Inflammatory macrophage (primary cell): ENCODE measurements at places on chromosomes 3 and 15.

DNA sequence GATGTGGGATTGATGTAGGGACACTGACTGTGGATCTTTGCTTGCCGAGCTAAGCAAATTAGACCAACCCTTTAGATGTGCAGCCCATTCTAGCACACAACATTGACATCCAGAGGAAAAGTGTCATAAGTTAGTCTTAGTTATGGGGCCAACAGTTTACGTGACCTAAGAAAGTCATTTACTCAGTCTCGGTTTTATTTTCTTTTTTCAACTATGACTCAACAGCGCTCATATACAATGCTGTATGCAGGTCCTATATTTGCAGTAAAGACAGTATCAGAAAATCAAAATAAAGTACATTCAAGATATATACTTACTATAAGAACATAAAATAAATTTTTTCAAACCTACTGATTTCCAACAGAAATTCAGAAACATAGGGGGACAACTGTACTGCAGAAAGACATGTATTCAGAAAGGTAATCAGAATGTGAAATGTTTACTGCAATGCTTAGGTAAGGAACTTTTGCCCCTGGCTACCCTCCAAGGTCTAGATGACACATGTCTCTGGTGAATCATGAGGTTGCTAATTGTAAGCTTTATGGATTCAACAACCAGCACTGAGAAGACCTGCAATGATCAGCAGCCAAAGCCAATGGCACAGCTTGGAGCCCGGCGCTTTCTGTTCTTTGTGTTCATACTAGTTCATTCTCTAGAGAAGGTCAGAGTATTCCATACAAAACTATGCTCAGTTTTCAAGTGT is 317.5 kb upstream of the CNTN6 start:
- DNase-seq: no peak

DNA sequence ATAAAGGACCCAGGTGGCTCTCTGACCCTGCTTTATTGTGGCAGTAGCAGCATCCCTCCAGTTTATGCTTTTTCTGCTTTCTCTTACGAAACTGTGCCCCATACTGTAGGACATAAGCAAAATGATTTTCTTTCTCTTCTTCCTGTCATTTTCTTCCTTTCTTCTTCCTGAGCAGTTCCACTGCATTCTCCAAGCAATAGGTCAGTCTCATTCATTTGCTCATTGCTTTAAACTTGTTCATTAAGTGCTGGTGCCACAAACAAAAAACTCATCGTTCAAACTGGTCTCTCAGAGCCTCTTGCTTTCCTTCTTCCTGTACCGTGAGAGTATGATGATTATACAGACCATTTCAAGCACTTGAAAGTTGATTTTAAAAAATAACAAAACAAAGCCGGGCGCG is 66.8 kb downstream of the PDE8A start:
- DNase-seq: no peak

- no peak for DNase-seq
Measured at GRCh38 chr3:143445118-143445517, 325.5 kb downstream of the CHST2 start.

GRCh38 chr3:173501931-173502489 is 104.5 kb downstream of the NLGN1 start:
- DNase-seq: no peak

DNA sequence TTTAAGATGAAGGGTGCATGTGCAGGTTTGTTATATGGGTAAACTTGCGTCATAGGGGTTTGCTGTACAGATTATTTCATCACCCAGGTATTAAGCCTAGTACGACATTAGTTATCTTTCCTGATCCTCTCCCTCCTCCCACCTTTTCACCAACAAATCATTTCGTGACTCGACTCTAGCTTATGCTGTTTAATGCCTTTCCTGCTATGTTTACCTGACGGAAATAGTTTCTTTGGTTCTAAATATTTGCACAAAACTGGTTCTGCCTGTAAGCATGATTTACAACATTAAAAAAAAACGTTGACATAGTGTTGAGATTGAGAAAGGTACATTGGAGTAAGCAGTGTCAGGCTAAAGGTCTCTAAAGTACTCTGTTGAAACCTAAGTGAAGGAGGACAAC is 2.4 kb downstream of the GNL3 start:
- DNase-seq: no peak

DNA sequence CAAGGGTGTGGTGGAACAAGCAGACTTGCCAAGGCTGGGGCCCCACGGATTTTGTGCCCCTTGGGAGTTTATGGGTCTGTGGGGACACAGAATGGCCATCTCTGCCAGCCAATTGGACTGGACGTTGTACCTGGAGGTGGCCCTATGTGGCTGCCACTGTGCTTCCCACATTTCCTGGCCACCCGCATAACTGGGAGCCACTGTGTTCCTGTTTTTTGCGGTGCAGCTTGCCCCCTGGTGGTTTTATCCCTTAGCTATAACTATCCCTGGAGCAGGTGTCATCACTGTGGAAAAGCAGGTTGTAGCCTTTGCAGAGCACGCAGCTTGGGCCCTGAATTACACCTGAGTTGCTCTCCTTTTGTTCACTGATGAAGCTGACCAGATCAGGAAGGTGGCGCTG is 306.3 kb downstream of the ZPLD1 start:
- DNase-seq: no peak

GRCh38 chr15:99496302-99496629 is 69.5 kb upstream of the MEF2A start:
- no peak for DNase-seq

DNA sequence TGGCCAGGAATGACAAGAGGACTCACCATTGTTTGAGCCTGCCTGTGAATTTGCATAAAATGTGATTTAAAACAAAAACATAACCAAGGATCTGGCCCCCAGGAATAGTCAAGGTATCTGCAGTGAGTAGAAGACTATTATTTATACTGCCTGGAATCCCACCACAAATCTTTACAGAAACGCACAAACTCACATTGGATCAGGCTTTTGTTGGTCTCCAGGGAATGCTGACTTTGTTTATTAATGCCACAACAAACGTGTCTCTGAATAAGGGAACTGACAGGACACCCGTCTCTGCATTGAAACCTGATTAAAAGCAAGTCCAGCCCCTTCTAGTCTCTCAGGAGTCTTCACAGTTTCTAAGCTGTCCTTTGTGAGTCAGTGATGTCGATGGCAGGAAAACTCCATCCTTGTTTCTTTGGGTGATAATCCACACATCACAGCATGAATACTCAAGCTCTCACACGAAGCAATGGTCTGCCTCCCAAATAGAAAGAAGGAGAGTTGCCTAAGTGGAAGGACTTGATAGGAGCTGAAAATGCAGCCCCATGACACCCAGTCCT is 37.7 kb downstream of the CLDN18 start:
- no peak for DNase-seq

DNA sequence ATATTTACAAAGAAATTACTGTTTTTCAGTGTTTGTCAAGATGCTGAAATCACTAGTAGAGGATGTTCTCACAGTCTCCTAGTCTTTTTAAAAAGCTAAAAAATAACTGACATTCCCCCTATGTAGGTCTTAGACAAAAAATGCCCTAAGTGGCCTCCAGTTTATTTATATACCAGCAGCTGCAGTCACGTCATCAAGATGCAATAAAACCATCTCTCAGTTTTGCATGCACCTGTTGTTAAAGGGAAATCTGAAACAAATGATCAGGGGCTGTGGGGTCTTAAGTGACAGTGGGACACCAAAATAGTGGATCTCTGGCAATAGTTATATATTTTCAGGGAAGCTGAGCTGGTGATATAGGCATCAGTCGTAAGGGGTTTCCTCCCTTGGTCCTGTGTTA is 146.5 kb upstream of the ARPP21 start:
- no peak for DNase-seq

DNA sequence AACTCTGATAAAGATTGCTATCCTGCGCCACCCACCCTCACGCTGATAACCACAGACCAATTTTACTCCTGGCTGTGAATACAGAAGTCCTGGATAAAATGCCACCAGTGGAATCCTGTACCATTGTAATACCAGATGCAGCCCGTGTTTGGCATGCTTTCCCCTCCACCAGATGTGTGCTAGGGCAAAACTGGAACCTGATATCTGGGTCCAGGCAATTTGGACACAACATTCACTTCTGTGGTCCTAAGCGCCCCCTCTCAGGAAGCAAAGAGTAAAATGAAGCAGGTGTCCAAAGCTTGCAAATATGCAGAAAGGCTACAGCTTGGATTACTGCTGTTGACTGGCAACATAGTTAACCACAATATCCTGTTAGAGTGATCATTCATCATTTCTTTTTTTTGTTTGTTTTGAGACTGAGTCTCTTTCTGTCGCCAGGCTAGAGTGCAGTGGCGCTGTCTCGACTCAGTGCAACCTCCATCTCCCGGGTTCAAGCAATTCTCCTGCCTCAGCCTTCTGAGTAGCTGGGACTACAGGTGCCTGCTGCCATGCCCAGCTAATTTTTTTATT is 32.8 kb downstream of the LOXL1 start:
- DNase-seq: no peak

GRCh38 chr3:57696801-57697321 is 4.0 kb upstream of the DENND6A start:
- peak; percentile 27 for DNase-seq

DNA sequence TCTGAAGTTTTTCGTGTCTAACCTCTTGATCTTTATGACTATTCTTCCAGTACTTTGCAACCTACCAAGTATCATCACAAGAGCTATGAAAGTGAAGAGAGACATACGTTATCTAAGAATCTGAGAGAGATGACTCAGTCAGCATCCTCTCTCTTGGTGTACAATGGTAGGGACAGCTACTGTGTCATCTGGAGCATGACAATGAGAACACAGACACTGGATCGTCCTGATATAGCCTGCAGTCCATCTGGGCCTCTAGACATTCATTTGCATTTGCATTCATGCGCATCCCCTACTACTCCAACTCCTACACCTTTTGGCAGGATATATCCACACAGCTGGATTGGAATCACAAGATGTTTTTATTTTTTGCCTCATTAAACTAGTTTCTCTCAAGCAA is 115.2 kb downstream of the PEX5L start:
- no peak for DNase-seq

GRCh38 chr15:52021128-52021671 is 2.2 kb downstream of the MAPK6 start:
- peak; percentile 89 for DNase-seq

- DNase-seq: no peak
Measured at GRCh38 chr3:175486255-175486654, 627.1 kb downstream of the NAALADL2 start.

DNA sequence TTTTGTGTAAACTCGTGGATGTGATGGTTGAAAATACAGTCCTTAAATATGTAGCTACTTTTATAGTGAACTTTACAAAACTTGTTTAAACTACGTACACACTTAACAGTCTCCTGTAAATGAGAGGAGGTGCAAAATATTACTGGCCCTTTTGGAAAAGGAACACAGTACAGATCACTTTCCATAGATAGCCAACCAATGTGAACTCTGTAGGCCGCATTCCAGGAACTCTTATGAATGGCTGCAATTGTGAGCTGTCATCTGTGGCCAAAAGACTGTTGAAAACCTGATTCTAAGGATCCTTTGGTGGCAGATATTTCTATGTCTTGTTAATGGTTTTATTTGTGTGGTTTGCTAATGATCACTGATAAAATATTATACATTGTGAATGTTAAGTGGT is 6.2 kb downstream of the TSC22D2 start:
- no peak for DNase-seq

- no peak for DNase-seq
Measured at GRCh38 chr3:191696348-191696747, 235.4 kb downstream of the PYDC2 start.

DNA sequence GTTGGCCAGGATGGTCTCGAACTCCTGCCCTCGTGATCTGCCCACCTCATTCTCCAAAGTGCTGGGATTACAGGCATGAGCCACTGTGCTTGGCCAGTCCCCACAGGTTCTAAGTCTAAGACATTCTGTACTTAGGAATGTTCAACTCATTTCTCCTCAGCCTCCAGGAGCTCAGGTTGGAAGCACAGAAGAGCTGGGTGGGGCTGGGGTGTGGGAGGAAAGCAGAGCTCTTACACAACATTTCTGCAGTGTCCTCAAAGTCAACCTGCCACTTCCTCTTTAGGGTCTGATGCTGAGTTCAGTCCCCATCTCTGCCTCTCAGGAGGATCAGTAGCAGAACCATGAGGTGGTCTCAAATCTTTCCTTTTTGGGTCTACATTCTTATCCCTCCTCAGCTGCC is 75.5 kb downstream of the MRPL46 start:
- DNase-seq: peak; percentile 36

- DNase-seq: no peak
Measured at GRCh38 chr3:16945330-16945729, 60.6 kb downstream of the PLCL2 start.

DNA sequence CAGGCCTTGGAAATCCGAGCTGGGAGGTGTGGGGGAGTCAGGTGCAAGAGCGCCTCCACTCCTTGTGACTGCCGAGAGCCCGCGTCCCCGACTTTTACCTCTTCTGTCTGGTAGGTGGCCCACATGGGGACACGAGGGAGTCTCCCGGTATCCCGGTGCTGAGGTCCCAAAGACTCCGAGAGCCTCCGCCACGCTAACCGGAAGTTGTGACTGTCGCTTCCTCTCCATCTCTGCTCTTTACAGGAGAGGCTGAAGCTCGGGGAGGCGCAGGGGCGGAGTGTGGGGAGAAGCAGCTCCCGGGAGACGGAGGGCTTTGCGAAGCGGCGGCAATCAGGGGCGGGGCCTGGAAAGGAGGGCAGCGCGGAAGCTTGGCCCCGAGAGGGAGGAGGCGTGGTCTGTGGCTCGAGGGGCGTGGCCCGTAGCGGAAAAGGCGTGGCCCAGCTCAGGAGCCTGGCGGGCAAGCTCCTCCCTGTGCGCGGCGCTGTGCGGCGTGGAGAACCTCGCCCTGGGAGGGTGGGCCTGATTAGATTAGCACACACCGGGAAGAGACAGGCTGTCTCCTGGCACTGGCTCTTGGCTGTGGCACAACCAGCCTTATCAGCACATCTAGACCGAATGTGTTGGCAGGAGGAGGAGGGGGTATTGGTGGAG is 143.9 kb downstream of the GABRB3 start:
- DNase-seq: peak; percentile 36

GRCh38 chr3:170323331-170323730 is 34.2 kb upstream of the SKIL start:
- DNase-seq: no peak

DNA sequence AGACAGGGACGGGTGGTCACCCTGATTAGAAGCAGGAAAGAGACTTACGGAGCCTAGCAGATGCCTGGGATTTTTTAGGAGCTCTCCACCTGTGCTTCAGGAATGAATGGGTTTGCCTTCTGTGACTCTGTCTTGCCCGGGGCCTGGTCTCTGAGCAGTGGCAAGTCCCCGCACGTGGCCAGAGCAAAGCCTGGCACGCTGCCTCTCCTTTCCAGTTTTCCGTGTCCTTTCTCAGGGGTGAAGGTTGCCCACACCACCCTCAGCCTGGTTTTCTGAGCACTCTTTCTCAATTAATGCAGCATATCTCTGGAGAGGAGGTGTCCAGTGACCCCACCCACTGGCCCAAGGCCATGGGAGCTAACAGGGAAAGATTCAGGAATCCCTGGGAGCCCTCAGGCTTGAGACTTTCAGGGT is 14.5 kb upstream of the CHST14 start:
- DNase-seq: no peak

DNA sequence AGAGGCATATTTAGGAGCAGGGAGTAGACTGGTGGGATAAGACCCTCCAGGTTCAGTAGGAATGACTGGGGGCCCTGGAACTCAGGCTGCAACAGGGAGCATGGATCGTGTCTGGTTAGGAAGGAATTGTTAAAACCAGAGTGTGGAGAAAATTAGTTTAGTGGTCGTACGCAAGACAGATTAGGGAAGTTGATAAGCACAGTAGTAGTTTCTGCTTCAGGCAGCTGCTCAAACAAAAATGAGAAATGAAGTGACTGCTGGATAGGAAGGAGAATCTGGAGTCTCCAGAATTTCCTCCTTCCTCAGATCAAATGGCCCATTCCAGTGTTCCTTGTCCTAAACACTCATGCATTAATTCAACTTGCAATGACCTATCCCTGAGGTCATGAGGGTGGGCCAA is 11.2 kb downstream of the MYD88 start:
- peak; percentile 54 for DNase-seq

GRCh38 chr3:36032180-36033047 is 347.9 kb upstream of the STAC start:
- DNase-seq: no peak
